ENCODE measurements at places on chromosomes 1 and 21.

DNA sequence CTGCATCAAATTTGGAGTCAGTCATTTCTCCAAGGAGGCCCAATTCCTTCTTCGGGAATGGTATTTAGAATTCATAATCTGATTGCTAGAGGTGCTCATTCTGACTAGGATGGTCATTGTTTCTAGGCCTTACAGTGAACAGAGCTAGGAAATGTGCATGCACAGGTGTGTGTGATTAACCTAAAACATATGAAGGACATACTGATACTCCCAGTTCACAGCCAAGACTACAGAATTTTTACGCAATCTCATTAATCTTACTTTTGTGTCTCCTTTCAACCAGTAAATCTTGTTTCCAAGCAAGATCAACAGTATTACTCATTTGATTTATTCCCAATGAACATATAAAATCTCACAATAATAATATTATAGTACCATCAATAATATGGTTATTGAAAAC, 47.1 kb downstream of the NFASC start:
- no peak for DNase-seq

- no peak for DNase-seq
These were observed 40.7 kb downstream of the ARHGEF10L start for GRCh38 chr1:17579951-17580939.

DNA sequence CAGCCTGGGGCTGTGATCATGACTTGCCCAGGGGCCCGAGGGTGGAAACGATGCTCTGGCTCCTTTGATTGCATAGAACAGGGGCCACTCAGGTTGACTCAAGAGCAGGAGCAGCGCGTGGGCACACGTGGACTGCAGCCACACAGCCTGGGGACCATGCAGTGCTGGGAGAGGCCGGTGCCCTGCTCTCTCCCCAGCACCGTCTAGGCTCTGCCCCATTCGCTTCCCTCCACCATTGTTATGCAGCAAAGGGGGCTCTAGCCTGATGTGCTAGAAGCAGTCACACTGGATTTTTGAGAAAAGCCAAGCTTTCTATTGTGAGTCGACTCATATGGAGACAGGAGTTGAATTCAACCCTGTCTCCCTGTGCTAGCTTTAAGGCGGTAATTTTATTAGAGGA, 8.7 kb downstream of the PINK1 start:
- no peak for DNase-seq

DNA sequence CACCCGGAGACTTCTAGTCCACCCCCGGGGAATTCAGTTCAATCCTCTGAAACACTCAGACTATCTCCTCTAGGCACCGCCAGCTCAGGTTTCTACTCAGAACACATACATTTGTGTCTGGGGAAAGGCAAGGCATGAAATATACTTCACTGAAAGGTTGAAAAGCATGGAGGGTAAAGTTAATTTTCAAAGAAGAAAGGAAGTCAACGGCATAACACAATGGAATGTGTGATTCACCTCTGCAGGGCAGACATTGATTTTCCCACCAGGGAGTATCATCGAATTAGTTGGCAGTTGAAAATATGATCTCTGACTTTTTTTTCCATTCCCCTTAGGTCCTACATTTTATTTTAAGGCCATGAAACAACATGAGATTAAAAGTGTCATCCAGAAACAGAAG, 669.4 kb downstream of the SMYD3 start:
- DNase-seq: no peak

All from left renal pelvis (tissue), 4 donors.